ENCODE measurements at places on chromosomes 11 and 22.

- DNase-seq: no peak
These were observed 92.6 kb downstream of the SWAP70 start for GRCh38 chr11:9756461-9756860.

DNA sequence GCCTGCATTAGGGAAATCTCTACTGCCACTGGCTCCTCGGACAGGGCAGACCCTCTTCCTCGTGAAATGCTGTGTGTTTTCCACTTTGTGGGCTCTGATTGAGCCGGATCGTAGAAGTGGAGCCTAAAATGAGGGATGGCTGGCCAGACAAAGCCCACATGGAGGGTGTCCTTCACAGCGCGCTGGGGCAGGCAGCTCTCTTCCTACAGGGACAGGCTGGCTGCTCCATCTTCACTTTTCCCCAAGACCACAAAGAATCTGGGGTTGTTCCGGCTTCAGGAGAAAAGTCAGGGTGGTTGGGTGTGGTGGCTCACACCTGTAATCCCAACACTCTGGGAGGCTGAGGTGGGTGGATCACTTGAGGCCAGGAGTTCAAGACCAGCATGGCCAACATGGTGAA is 94.9 kb downstream of the MORC2 start:
- no peak for DNase-seq

DNA sequence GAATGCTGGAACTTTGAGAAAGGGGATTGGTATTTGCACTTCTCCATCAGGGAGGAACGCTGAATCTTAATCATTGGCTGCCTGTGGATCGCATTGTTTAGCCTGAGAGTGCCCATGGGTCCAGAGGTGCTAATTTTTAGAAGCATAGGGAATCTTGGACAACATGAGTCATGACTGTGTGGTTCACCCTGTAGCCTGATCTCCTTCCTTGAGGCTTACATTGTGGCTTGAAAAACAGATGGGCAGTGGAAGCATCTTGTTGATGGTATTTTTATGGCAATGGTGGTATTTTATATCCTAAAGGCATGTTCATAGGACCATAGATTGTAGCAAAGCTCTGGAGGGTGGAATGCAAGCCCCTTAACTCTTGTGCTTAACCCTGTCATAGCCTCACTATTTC is 99.2 kb upstream of the DBX1 start:
- no peak for DNase-seq

DNA sequence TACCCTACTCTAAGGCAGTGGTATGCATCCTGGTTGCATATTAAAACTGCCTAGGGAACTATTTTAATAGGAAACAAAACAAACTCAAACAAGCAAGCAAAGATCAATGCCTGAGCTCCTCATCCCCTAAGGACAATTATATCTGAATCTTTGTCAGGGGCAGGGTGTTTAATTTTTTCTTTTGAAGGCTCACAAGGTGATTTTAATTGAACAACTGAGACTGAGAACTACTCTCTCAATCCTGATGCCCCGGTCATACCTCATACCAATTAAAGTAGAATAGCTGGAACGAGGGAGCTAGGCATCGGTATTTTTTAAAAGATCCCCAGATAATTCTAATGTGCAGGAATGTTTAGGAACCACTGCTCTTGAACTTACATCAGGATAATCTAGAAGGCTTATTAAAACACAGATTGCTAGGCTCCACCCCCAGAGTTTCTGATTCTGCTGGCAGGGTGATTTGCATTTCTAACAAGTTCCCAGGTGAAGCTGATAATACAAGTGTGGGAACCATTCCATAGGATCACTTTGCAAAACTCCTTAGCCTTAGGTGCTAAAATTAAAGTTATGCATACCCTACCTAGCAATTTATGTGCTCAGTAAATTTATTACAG is 416.5 kb downstream of the GUCY1A2 start:
- DNase-seq: no peak

All from fibroblast of mammary gland (primary cell).